ENCODE measurements at places on chromosomes 12 and 14.

DNA sequence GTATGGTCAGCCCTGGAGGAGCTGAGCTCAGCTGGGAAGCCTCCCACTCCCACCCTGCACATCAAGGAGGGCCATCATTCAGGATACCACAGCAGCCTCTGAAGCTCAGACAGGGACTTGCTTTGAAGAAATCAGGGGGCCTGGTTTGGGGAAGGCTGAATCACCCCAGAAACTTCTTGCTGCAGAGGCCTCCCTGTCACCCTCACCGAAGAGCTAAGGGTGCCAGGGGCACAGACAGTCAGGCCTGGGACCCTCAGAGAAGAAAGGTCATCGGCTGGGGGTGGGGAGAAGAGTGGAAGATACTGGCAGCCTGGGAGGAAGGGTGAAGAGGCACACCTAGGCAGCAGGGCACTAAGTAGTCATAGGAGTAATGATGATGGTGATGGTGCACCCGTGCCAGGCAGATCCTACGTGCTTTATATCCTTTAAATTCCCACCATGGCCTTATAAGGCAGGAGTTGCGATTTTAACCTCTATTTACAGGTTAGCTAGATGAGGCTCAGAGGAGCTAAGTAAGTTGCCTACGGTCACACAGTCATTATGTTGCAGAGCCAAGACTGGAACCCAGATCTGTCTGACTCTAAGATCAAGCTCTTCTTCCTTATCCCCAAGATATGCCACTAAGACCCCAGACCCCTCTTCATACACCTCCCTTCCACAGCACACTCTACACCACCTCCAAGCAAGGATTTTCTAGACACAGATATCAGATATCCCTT is 28.5 kb upstream of the PNMA1 start:
- DNase-seq, result no peak

- DNase-seq, result no peak
These were observed 5.9 kb downstream of the ARL6IP4 start for GRCh38 chr12:122986258-122986871.

DNA sequence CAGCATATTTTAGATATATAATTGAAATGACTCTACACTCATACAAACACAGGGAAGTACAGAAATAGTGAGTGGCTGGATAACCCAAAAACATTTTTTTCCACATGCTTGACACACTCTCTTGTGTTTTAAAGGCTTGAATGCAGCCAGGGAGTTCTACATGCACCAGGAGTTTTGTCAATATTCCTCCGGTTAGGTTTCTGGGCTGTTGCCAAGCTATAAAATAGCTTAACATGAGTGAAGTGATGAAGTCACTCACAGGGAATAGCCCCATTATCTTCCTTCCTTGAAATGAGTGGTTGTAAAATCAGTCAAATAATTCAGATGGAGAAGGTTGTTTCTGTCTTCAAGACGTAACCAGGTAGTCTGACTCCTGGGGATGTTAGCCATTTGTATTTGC is 582.7 kb downstream of the SLC6A15 start:
- DNase-seq, result peak; percentile 39

DNA sequence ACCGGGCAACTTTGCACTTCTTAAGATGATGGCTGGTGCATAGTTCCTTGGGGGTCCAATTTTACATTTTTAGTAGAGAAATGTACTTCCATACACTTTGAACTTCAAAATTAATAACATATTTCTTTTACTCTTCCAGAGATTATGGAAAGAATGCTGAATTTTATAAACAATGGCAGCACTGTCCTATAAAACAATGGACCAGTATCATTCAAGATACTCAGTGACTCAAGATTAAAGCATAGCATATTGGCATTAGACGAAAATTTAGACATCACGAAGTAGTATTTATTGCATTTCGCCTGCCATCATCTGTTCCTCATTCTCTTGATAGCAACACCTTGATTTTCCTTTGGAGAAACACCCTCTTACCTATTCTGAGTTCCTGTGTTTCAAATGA is 118.3 kb upstream of the ATF7IP start:
- no peak for DNase-seq

- DNase-seq, result no peak
These were observed at the start of gene TSPAN8 for GRCh38 chr12:71157601-71158233. Gene TSPAN8, minus strand, starts transcription at chr12:71157999. Its CDS starts 321 bp downstream, at chr12:71157678.

GRCh38 chr12:92574051-92574783 is 128.6 kb upstream of the PLEKHG7 start:
- DNase-seq, result no peak

DNA sequence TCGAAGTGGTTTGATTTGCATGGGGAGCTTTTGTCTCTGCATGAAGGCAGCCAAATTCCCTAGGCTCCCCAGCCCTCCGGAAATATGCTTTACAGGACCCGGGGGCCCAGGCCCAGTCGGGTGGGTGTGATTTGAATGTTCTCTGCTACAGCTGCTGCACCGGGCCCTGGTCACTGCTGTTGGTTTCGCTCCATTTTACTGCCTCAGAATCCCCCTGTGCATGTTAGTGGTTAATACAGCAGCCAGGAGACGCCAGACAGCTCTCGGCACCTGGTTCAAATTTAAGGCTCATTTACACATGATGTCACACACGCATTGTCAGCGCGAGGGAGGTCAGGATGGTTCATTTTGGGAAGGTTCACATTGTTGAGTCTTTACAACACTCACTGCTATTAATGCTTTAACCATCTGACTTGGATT is 99.6 kb downstream of the SLC38A6 start:
- DNase-seq, result no peak

- DNase-seq, result peak; percentile 46
These were observed 4.6 kb downstream of the TMEM120B start for GRCh38 chr12:121717041-121717699.

- no peak for DNase-seq
These were observed 15.2 kb upstream of the EAPP start for GRCh38 chr14:34554540-34555250.

DNA sequence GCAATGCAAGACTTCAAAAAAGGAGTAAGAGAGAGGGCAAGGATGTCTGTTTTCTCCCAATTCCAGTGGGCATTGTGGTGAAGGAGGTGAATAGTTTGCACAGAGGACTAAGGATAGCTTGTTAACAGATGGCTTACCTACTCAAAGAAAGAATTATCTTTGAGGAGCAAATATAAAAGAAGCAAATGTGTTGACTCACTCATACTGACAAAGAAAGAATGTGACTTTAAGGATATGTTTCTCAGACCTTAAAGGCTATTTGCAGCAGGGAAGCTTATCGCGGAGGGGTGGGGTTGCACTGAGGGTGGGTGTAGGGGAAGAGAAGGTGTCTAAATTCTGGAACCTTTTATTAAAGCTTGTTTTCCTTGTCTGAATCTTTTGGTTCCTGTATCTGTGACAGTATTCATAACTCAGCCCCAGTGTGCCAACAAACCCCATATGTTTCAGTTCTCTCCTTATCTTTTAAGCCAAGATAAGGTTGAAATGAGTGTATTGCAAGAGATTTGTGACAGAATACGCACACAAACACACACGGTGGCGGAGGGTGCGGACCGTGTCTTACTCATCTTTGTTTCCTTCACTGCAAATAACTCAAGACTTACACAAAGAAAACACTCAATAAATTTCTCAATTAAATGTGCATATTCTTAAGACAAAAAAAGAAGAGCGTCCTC is 146.4 kb upstream of the ARID2 start:
- DNase-seq, result no peak

- DNase-seq, result no peak
These were observed 168.0 kb downstream of the ALX1 start for GRCh38 chr12:85448031-85448430.

DNA sequence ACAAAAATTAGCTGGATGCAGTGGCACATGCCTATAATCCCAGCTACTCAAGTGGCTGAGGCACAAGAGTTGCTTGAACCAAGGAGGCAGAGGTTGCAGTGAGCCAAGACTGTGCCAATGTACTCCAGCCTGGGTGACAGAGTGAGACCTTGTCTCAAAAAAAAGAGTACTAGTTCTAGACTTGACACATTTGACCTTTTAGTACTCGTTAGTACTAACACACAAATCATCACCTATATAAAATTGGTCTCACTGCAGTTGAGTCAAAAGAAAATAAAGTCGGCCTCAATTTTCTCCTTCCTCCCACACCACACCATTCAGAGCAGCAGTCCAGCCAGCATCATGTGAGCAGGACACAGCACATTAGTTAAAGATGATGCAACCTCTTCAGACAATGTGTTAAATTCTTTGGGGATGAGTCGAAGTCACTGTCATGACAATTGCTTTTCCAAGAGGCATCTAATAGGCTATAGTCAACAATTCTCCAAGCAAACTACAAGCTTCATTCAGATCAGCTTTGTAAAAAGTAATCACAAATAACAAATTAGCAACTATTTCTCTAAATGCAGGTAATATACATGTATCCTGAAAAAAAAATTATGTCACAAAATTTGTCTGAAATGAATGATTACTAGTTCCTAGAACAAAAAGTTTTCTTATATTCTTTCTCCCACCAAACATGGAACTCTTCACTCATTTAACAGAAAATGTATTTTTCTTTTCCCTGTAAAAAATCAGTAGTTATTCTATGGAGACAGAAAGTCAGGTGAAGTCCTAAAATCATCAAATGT is 55.6 kb downstream of the CLIP1 start:
- no peak for DNase-seq

DNA sequence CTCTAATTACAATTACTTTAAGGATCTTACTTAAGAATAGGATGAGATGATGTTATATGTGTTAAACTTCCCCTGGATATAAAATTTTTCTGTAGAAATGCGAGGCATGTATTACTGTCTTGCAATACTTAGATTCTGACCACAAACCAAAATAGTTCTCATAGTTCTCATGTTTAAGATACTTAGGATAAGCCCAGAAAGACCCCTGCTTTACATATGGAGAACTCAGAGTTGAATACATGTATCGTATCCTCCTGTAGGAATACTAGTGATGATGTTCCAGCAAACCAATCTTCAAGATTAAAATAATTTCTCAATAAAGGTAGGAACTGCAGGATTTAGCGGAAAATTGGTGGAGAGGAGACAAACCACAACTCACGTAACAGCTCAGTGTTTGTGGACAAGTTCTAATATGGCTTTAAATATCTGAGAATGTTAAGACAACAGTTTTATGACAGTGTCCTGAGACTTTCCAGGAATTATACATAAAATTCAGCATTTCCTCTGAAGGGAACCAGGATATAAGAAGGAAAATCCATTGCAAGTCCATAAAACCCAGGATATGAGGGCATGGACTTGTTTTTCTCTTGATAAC is 114.7 kb upstream of the CRY1 start:
- DNase-seq, result no peak

- DNase-seq, result no peak
These were observed 46.3 kb downstream of the NTF3 start for GRCh38 chr12:5478081-5478706.

GRCh38 chr14:45150386-45150890 is 14.7 kb downstream of the FANCM start:
- no peak for DNase-seq

DNA sequence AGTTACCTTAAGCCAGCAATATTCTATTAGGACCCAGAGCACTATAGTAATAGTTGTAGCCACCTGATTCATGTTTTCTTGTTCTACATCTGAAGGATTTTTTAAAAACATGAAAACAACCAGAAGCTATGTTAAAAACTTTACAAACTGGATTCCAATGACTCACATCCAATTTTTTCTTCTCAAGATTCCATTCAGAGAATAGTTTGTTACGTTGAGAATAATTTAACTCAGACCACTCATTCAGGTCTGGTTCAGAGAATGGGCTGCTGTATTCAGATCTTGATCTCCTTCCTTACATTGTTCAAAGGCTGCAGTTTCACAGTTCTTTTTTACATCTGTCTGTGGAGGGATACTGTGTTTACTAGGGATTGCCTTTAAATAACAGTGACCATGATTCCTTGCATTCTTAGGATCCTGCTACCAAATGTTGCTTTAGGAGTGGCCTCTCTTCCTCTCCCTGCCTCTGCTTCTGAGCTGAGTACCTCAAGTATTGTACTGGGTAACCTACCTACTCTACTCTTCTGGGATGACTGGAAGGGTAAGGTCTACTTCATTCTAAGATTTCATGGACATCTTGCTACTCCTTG is 448.0 kb upstream of the FBXO33 start:
- DNase-seq, result no peak

DNA sequence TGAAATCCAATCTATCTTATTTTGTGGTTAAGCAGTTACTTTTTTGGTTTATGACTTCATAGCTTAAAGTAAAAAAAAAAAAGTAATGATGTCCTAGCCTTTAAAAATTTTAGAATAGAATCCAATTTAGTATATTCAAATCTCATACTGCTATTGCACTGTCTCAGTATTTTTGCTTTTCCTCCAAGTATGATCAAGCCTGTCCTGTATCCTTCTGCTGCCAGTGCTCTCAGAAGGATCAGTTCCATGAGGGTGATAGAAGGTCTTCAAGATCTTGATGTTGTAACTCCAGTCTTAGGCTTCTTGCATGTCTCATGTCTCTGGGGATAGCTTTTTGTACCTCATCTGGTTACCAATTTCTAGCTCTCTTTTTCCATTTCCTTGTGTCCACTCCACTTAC is 324.2 kb upstream of the FAR2 start:
- DNase-seq, result no peak
